ENCODE measurements at places on chromosomes 1 and 21.

DNA sequence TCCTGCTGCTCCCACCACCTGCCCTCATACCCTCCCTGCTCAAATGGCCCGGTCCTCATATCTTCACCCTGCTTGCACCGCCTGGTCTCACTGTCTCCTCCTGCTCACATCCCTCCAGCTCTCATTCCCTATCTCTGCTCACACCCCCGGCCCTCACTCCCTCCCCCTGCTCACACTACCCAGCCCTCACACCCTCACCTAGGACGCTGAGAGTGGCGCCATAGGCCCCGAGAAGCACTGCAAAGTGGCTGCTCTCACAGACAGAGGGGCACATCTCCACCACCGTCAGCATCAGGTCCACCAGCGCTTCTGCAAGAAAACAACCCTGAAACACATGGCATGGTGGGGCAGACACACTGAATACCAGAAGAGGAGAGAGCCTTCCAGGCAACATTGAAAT lies 38.6 kb downstream of the MRAP start:
- peak; percentile 44 for DNase-seq

- DNase-seq: peak; percentile 8
These were observed 2.6 kb upstream of the EPHA10 start for GRCh38 chr1:37767488-37767887.

DNA sequence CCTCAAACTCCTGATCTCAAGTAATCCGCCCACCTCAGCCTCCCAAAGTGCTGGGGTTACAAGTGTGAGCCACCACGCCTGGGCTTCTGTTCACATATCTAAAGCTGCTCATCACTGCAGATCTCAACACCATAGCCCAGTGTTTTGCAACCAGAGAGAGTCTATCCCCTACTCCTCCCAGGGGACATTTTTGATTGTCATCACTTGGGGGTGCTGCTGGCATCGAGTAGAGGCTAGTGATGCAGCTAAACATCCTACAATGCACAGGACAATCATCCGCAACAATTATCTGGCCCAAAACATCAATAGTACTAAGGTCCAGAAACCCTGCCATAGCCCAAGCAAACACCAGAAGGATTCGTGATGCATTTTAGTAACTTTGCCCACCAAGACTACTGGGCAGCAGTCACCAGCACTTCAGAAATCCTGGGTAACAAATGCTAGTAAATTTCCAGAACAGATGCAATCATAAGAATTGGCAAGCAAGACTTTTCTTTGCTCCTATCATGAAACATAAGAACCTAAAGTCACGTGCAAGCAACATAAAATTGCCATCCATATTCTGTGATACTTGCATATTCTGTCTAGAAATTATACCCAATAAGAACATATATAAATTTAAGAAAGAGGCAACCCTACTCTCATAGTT lies 159.2 kb downstream of the APP start:
- no peak for DNase-seq

- DNase-seq: no peak
These were observed 230.7 kb downstream of the RPS6KC1 start for GRCh38 chr1:213281640-213282301.

DNA sequence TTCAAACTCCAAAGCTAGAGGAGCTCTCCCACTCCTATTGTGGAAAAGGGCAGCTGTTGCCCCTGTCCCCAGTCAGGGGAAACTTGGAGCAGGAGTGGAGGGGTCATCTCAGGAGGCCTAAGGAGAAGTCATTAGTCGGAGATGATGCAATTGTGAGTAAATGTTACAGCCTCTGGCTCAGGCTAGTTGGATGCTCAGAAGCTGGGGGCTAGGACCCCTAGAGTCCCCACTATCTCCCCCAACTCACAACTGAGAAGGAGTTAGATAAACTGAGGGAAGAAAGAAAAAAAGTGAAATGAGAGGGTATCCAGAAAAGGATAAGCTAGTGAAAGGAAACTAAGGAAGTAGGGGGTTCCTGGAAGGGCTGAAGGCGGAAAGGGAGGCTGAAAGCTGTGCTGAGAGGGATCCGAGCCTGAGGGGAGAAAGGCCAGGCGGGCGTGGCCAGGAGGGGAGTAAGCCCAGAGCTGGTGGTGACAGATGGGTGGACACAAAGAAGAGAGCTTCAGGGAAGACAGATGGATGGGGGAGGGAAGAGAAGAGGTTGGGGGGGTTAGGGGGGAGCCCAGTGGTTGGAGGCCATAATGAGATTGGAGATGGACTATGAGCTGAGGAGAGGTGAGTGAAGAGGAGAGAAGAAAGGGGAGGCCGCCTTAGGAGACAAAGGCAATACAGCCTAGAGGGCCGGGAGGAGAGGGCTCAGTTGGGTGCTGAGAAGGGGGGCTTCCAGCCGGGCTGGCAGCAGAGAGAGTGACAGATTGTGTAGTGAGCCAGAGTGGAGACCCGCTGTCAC lies 4.5 kb upstream of the NHLH1 start:
- no peak for DNase-seq

DNA sequence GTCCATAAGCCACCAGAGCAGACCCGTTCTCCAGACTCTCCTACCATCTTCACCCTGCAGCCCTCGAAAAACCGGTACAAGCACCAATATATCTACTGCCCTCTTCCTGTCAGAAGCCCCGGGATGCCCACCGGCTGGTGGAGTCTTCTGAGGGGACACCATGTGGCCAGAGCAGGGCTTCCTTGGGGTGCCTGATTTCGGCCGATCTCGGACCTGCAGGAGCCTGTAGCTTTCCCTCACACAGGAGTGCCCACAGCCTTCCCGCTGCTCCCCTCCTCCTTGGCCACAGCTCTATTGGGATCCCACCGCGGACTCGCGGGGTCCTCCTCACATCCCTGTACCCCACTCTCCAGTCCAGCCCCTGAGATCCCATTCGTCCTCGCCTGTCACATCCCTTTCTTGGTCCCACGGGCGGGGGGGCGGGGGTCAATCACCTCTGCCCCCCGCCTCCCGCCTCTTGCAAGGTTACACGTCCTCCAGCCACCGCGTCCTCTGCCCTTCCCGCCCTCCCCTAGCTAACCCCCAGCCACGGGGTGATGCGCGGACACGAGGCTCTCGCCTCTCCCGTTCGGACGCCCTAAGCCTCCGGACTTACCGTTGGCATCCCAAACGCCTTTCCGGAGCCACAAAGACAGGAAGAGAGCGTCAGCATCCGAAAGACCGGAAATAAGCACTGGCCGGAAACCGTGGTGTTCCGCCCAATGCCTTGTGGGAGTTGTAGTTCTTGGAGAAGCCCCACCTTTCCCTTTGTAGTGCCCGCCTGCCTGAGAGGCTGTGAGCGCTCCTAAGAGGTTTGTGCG lies at the start of gene SSR2:
TSS of gene SSR2 (minus strand) at position 659 of the 800 bp plus-strand sequence. CDS start 784 bp downstream, outside the sequence.
- DNase-seq: peak; percentile 86

DNA sequence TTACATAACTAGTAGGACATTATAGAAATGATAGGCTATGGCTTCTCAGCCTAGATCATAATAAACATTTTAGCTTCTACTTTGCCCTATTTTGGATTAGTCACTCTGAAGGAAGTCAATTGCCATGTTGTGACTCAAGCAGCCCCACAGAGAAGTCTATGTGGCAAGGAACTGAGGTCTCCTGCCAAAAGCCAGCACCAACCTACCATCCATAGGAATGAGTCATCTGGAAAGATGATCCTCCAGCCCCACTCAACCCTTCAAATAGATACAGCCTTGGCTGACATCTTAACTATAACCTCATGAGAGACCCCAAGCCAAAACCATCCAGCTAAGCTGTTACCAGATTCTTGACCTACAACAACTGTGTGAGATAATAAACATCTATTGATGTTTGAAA lies 76.3 kb upstream of the BEND5 start:
- DNase-seq: no peak

- DNase-seq: no peak
These were observed 117.6 kb downstream of the PTGER3 start for GRCh38 chr1:70930062-70930461.

- no peak for DNase-seq
These were observed 356.6 kb downstream of the PLA2G4A start for GRCh38 chr1:187185389-187185788.

- no peak for DNase-seq
These were observed 132.5 kb upstream of the DPT start for GRCh38 chr1:168861421-168862004.

- DNase-seq: no peak
These were observed 93.5 kb downstream of the TTLL7 start for GRCh38 chr1:83905315-83905907.

- peak; percentile 49 for DNase-seq
These were observed 62.2 kb downstream of the ELK4 start for GRCh38 chr1:205569411-205570172.

DNA sequence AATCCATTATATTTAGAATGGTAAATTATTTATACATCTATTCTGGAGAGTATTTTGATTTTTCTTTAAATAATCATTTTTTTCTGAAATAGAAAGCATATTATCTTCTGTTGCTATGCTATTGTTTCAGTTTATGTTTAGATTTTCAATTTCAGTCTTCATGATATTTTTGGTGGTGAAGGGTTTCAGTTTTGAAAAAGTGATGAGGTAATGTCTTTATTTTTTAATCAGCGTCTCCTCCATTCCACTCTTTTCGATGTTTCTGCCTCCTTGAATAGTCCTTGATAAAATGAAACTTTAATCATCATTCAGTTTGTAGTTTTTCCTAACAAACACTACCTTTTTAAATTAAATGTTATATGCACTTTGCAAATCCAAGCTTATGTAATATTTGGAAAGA lies 428.6 kb downstream of the PTPRC start:
- DNase-seq: no peak

DNA sequence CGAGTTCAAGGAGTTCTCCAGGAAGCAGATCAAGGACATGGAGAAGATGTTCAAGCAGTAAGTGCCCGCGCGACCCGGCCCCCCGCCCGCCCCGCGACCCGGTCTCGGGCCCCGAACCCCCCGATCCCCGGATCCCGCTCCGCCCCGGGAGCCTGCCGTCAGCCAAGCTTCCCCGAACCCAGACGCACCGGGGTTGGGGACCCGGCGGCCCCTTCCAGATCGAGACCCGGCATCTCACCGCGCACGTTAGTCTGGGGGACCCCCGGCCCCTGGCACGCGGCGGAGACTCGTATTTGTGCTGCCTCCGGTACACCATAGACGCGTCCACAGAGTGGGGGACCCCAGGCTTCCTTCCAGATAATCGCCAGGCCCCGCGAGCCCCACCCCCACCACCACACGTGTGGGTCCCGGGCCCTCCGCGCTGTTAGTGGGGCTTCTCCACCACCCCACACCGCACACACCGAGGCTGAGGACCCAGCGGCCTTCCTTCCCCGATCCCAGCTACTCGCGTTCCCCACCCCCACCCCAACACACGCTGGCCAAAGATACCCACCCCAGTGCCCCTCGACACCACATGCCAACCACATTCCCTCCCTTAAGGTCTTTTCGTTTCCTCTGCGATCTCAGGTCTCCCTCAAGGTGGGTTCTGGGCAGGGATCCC lies 665 bp downstream of the EFHD2 start:
- DNase-seq: peak; percentile 67

DNA sequence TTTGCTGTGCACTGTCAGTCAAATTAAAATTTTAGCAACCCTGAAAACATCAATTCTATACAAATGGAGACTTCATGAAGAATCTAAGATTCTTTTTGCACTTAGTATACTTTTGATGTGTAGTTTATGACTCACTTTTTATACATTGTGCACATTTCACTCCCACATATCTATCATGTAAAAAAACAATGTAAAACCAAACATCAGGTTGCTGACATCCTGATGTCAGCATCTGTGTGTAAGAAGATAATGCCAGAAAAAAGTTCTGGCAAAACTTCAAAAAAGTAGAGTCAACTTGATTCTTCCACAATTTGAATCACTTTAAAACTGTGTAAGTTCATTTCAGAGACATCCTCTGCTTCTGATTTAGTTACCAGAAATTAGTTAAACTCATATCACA lies 115.7 kb downstream of the CENPF start:
- no peak for DNase-seq

- DNase-seq: no peak
These were observed 47.6 kb upstream of the RAP1A start for GRCh38 chr1:111571987-111572386.

DNA sequence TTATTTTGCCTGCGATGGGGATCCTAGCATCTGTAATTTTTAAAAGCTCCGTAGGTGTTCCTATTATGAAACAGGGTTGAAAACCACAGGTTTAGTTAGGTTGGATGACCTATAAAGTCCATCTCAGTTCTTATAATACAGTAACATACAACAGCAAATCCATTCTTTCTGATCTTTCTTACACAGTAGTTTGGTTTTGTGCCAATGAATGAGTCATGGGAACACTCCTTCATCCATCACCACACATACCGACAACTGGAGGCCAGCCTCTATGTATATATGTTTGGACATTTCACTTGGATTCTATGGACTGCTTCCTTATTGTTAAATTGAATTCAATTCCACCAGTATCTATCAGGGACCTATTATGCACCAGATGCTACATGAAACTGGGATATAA lies 118.4 kb upstream of the L1TD1 start:
- no peak for DNase-seq

- no peak for DNase-seq
These were observed 24.1 kb upstream of the ETV3 start for GRCh38 chr1:157162345-157162744.

DNA sequence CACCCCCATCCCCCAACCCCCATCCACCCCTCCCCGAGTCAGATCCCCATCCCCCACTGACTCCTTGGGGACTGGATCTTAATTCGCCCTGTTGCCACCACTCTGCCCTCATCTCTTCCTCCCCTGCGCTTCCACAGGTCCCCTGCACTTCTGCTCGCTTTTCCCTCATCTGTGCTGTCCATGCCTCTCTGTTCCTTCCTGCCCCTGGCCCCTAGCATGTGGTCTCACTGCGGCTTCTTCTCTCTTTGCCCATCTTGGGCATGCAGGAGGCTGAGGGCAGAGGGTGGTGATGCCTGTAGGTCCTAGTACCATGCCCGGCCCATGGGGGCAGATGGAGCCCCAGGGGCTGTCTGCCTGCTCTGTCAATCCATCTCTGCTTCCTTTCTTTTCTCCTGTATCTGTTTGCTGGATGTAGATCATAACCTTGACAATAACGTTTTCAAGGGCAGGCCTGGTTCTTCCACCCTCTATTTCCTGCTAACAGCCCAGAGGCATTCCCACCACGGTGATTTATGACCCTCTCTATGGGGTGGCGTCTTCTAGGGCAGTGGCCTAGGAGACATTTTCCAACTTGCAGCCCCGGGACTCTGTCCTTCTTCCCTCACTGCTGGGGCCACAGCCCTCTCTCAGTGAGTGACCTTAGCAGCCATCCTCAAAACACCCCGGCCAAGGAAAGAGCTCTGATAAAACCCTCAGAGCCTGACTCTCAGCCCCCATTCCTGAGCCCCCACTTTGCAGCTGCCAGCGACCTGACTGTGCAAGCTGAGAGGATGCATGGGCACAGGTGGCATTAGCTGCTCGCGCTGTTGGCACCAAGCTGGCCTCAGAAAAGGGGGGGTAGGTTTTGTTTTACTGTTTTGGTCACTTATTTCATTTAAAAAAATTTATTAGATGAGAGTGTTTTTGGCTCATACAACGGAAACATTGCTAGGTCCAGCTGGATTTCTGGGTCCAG lies 33.9 kb downstream of the TMEM51 start:
- DNase-seq: no peak

DNA sequence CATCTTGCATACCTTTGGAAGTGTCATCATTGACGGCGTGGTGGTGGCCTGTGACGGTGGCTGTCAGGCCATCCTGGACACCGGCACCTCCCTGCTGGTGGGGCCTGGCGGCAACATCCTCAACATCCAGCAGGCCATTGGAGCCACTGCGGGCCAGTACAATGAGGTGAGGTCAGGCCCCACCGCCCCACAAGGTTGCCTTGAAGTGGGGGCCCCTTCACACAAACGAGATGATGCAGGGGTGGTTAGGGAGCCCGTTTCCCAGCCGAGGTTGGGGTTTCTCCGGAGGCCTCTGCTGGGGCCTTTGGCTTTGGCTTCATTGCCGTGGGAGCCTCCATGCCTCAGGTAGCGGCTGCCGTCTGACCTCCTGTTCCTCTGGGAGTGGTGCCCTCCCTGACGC lies 29.6 kb downstream of the KCNA10 start:
- DNase-seq: no peak

Measured in activated CD8-positive, alpha-beta memory T cell treated with anti-CD3 and anti-CD28 coated beads, Interleukin-2, amount 50 U/mL, for 48 hours (primary cell).